Stimulated activated CD4-positive, alpha-beta T cell treated with anti-CD3 and anti-CD28 coated beads, Interleukin-12 subunit alpha, Interleukin-12 subunit beta, amount 100 ng/mL, for 24 hours (primary cell): ENCODE measurements at places on chromosomes 1 and 21.

DNA sequence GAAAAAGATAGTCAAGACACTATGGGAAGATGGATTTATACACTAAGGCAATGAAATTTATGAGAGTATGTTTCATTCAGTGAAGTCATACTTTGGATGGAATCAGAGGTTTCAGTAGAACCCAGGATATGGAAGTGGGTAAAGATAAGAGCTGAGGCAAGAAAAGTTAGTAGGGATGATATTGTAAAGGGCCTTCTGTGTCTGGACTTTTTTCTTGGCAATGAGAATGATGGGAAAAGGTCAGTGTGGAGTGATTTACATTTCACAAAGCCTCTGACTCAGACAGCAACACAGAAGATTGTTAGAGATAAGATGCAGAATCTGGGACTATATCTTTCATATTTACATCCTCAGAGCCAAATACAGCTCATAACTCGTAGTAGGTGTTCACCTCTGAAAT is 32.1 kb downstream of the SH3BGR start:
- no peak for DNase-seq

DNA sequence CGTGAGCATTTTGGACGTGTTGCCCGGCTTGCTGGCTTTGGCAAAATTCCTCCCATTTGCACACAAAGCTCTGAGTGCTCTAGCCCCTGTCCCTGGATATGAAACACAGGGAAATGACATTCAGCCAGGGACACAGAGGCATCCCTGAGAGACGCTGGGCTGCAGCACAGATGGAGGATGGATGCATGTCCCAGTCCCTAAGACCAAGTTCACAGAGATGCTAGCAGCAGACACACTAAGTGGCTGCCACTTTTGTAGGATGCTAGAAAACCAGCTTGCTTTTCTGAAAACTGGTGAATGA is 12.5 kb downstream of the ACTRT2 start:
- DNase-seq: no peak

DNA sequence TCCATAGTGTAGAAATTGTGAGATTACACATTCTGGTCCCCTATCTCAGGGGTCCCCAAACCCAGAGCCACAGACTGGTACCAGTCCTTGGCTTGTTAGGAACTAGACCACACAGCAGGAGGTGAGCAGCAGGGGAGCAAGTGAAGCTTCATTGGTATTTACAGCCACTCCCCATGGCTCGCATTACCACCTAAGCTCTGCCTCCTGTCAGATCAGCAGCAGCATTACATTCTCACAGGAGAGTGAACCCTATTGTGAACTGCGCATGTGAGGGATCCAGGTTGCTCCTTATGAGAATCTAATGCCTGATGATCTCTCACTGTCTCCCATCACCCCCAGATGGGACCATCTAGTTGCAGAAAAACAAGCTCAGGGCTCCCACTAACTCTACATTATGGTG is 229.7 kb upstream of the IRF2BP2 start:
- DNase-seq: no peak

DNA sequence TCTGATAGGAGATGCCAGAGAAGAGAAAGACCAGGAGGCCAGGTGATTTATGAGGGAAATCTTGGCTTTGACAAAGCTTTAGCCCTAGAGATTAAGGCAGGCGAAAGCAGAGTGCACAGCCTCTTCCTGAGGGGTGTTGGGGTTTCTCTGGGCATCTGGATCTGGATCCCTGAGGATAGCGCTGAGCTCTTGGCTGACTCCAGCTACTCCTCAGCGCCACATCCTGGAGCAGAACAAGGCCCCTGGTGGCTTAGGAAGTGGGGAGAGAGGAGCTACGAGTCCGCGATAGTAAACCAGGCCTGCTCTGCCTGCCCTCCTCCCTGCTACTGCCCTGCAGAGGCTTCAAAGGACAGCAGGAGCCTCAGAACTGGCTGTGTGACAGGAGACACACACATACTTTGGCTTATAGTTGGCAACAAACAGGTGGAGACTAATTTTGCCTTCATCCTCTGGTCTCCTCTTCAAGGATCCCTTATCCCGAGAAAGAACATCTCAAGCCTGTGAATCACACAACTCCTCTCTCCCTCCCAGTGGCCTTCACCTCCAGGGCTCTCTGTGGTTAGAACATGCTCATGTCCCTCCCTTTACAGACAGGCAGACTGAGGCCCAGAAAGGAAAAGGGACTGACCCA is 66.9 kb downstream of the TRABD2B start:
- no peak for DNase-seq

DNA sequence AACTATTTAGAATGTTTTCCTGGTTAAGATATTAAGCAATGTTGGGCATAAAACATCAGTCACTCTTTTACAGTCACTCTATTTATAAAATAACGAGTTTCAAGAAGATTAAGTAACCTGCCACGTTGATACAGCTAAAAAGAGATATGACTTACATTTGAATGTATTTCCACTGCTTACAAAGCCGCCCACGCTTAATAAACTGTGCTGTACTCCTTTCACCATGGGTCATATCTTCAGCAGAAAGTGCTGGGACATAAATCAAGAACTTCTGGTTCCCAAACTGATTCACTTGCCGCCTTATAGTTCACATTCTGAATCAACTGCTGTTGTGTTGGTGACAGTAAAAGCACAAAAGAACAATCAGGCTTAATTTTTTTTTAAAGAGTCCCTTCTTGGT is 666.7 kb downstream of the NCAM2 start:
- DNase-seq: no peak

GRCh38 chr21:46004168-46004861 is 22.7 kb downstream of the COL6A1 start:
- DNase-seq: no peak

- no peak for DNase-seq
These were observed 816 bp downstream of the HYI start for GRCh38 chr1:43452789-43453441.

DNA sequence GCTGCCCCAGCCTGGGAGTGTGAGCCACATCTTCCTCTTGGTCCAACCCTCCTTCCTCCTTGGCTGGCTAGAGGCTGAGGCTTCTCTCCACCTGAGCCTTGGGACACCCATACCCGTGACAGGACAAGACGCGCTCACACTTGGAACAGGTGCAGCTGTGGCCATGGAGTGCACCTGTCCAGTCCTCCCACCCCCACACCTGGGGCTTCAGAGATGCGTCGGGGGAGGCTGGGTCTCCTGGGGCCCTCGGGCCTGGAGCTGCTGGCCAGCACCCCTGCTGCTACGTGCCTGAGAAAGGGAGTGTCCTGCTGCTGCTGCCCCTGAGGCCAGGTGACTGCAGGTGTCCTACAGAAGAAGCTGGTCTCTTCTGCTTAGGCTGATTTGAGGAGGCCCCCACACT is 37.0 kb upstream of the TMEM52 start:
- DNase-seq: no peak

DNA sequence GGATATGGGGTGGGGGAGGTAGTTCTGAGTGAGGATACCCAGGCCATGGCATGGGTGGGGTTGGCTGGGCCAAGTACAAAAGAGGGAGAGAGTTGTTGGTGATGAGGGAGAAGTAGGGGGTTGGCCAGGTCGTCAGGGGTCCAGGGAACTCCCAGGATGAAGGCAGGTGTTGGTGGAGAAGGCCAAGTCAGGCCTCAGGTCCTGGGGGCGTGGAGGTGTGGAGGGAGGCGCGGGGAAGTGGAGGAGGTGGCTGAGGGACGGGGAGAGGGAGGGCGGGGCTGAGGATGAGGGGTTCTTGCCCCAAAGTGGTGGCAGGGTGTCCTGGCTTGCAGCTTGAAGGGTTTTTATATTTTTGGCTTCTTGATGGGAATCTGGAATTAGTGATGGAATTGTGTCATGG is 61.1 kb downstream of the FOXO6 start:
- DNase-seq: no peak

GRCh38 chr1:6224718-6225117 is 11.0 kb downstream of the ICMT start:
- DNase-seq: no peak

DNA sequence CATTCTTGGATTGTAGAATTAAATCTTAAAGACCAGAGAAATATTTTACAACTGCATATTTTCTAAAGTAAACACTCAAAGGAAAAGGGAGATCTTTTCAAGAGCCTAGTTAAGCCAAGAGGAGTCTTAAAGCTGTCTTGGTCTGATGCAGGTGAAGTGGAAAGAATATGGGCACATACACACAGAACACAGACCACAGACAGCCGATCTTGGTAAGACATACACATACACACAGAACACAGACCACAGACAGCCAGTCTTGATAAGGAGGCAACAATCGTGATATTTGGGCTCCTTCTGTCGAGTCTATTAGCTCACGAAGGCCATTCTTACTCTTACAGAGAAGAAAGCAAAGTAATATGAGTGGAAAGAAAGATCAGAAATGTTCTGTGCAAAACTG is 1153.9 kb upstream of the TMPRSS15 start:
- no peak for DNase-seq

- no peak for DNase-seq
These were observed 89.5 kb downstream of the XCL2 start for GRCh38 chr1:168454211-168454815.

- DNase-seq: no peak
These were observed 18.1 kb upstream of the BEND5 start for GRCh38 chr1:48794816-48795215.

DNA sequence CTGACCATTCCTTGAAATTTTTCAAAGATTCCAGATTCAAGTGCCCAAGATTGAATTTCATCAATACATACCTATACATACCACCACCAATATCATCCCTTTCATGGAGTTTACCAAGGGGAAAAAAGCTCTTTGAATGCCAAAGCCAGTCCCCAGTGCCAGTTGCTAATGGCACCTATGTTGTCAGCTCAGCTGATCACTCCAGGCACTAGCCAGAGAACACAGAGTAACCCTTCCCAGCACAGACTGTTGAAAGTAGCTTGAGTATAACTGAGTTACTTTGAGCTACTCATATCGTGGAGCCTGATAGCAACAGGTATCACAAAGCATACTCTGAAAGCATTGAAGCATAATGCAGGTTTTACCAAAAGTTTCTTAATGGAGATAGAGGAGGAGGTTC is 133.9 kb upstream of the NFIA start:
- DNase-seq: no peak
